ENCODE measurements at places on chromosomes 3 and 15.

DNA sequence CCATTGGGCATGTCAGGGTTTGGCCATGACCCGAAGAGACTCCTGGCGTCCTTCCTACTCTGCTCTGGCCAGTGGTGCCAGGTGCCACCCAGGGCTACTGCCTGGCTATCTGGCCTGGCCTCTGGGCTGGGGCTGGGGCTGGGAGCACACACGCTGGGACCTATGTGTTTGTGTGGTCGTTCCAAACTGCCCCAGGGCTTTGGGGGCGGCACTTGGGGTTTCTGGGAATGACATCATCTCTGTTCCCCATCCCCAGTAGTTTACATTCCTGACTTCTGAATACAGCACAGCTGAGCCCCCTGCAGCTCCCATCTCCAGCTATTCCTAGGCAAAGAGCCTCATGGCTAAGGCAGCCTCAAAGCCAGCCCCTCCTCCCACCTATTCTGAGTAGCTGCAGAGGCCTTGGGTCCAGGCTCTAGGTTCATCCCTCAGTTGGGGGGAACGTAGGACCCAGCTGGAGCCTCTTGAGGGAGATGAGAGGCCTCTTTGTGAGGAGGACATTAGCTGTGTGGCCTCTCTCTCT, 24.3 kb downstream of the PLEKHO2 start:
- DNase-seq: no peak

DNA sequence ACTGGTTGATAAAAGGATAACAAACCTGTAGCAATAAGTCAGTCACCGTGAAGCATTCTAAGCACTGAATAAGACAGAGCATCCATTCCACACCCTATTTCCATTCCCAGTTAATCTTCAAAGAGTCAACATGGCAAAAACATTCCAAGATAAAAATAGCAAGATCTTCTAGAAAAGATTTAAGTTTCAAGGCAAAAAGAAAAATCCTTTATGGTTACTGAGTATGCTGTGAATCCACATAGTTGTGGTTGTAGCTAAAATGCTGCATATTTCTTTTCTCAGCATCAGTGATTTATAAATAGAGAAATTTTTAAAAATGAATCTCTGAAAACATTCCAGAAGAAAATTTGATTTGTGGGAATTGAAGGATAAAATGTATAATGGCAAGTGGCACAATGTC, 21.1 kb downstream of the GAP43 start:
- no peak for DNase-seq

DNA sequence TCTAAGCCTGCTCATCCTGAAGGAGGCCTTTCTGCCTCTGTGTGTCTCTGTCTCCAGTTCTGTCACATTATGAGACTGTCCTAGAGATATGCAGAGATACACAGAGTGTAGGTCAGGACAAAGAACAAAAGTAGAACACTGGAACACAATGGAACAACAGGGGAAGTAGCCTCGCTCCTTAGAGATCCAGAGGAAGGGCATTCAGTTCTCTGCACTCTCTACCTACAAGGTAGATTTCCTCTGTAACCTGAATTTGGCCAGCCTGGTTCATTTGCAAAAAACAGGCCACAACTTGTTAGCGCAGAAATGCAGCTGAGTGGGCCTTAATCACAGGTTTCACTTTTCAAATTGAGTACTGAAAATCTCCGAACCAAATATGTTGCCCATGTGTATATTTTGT, 19.4 kb downstream of the NEK10 start:
- no peak for DNase-seq

GRCh38 chr3:53324105-53324504, 23.2 kb downstream of the DCP1A start:
- DNase-seq: peak; percentile 40

DNA sequence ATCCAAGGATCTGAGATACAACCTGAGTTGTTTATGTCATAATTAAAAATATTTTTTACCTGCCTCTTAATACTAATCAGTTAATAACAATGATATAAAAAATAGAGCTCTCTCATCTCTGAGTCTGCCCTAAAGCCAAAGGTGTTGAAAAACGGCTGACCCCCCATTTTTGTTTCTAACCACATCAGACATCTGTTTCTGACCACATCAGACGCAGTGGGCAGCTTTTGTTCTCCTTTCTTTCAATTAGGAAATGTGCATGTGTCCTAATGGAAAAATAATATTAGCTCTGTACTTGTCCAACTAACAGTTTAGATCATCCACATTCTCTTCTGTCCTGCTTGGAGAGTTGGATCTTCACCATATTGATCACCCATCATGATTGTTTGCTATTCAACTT, 144.6 kb downstream of the SHOX2 start:
- DNase-seq: no peak

DNA sequence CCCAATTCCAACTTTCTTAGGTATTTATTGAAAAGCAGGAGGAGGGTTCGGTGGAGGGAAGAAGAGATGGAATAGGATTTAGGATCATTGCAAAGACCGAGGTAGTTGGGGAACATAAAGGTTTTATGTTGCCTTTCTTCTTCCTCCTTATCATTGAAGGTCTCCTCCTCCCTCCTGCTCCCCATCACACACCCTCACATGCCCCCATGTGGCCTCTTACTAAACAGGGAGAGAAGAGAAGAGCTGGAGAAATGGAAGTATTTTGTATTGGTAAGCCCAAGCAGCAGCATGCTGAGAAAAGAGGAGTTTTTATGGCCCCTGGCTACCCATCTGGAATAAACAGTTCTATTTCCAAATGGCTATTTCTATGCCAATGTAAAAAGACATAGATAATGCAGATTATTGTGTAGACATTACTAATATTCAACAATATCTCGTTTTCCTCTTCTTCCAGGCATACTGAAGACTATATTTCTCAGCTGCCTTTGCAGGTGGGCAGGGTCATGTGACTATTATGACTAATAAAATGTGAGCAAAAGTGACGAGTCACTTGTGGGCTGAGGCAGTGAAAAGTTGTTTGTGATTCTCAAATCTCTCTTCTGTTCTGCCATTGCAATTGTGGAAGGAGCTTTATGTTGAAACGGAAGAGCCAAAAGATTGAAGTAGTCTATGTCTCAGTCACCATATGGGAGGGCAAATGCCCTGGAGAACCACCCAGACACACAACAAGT, 5.2 kb upstream of the GPR176 start:
- no peak for DNase-seq

- DNase-seq: no peak
These were observed 685.6 kb downstream of the AGBL1 start for GRCh38 chr15:86765281-86765680.
